NCI-H446 (cell line): ENCODE measurements at places on chromosomes 2 and 18.

DNA sequence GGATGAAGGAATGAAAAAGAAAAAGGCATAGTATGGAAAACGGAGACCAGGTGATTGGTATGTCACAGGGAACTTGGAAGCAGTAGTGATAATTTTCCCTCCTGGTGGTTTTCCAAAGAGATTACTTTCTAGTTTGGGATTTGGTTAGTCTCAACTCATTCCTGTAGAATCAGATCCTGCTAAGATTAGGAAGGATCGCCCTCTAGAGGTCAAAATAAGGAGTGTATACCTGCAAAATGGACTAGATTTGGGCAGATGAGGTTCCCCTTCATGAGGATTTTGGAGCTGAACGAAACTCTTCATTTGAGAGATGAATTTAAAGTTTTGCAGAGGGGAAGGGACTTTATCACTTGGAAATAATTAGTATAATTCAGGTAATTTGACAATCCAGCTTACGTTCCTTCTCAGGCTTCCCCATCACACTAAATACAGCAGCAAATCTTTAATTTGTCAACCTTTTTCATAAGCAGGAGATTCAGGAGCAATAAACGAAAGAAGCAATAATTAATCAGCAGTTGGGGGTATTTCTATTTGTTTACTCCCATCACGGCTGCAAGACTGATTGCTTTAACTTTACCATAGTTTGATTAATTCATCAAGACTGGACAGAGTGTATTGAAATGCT, 65.2 kb downstream of the CCDC195 start:
- peak; percentile 65 for DNase-seq

DNA sequence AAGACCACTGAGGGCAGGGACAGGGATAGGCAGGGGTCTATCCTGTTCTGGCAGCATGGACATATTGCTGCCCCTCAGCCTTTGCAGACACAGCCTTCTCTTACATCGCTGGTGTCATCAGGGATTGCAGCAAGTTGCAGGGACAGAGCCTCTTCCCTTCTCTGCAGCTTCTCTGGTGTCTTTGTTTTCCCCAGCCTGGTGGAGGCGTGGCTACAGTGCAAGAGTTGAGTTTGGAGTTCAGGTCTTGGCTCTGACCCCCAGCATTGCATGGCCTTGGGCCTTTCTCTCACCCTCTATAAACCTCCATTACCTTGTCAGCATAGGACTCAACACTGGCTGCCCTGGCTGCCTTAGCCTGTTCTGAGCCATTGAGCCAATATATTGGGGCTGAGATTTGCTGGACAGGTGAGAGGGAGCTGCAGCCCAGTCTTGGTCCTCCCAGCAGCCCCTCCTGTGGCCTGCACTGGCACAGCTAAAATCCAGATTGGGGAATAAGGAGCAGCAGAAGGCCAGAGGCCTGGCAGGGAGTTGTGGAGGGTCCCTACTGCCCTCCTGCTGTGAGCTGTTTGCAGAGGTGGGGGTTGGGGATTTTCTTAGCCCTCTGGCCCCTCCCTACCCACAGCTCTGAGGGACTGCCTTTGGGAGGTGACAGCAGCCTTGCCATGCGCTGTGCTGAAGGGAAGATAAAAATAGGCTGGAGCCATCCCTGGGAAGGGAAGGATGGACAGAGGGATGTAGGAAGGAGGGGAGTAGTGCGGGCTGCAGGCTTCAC, 22.8 kb downstream of the EHD3 start:
- DNase-seq = no peak

- DNase-seq = no peak
Observed at GRCh38 chr2:241803387-241804325, 5.3 kb upstream of the NEU4 start.

- no peak for DNase-seq
Observed at GRCh38 chr2:164000176-164000575, 264.4 kb upstream of the FIGN start.

DNA sequence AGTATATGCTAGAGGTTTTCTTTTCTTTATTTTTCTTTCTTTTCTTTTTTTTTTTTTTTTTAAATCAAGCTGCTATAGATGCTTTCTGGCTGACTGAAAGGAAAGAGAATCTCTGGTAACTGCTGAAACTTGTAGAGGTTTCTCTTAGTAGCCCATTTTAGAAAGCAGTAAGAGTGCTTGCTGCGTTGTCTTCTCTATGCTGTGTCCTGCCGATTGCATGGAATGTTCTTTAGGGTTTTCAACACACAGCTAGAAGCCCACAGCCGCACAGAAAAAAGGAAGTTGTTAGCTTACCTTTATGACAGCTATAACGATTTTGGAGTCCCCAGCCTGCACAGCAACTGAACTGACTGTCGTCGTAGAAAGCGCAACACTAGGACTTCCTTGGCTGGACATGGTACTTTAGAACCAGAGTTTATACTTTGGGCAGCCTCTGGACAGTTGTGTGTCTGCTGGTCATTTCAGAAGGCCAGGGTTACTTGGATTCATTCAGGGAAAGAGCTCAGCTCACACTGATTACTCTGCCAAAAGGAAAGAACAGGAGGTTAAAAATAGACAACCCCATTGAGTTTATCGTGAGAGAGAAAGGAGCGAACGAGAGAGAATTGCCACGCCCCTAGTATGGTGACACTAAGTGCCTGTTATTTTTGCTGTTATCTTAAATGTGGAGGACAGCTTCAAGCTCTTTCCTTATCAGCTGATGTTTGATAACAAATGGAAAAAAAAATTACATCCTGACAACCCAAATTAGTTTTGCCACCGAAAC, at the start of gene CCDC141:
TSS of gene CCDC141 (minus strand) at position 592 of the 766 bp plus-strand sequence. CDS start at position 396, 196 bp downstream.
- DNase-seq = no peak

GRCh38 chr2:178819992-178820391, 12.8 kb upstream of the TTN start:
- no peak for DNase-seq

- DNase-seq = no peak
Observed at GRCh38 chr18:34789768-34790344, 79.8 kb downstream of the DTNA start.

- DNase-seq = no peak
Observed at GRCh38 chr2:106886916-106887758, 1.2 kb upstream of the ST6GAL2 start.

DNA sequence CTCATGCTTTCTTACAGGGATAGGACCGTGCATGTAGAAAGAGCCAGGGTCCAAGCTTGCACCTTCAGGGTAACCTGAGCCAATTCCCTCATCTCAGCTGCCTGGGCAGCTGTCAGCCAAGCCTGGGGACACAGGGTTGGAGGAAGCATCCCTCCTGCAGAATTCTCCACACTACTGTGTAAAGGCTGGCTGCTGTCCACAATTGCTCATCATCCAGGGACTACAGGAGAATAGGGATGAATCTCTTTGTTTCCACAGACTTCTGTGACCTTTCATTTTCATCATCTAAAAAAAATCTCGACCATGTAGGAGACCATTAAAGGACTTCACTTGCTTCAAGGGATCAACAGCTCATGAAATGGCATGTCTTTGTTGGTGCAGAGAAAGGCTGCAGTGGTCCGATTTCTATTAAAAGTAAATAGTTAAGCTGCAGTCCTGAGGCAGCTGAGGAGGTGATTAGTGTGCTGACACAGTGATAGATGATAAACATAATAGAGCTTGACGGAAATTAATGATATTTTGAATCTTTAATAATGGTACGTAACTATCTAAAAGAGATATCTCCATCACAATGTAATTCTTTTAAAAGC, 74.4 kb upstream of the COPS8 start:
- no peak for DNase-seq

DNA sequence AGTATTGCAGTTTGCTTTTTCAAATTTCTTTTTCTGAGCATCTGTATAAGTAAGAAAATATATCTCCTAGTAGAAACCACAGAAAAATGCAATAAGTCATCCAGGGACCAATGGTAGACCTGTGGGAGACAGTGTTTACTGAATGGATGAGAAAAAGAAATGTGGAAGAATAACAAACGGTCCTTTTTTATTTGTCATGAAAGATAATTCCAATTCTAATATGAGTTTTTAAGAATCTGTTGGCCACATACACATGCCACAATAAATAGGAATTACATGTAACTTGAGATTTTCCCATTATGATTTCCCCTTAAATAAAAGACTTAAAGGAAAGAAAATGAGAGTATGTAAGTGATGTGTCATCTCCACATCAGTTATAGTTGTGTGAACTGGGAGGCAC, 107.7 kb upstream of the RAB27B start:
- no peak for DNase-seq
